ENCODE measurements at places on chromosomes 16 and 17.

DNA sequence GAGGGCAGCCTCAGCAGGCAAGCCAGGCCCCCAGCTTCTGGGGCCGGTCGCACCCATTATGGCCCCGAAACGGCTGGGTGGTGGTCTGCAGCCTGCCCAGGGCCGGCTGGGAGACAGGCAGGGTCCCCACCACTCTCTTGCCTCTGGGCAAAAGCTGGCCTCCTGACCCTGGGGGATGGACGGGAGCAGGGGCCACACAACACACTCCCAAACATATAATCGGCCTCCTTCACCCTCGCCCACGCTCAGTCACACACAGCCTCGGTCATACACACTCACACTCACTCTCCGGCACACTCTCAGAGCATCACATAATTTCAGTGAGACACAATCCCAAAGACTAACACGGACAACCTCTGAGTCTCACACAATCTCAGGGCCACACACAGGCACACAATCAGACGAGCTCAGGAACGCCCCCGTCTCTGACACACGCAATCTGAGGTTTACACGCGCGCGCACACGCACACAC is 589 bp downstream of the PEMT start:
- DNase-seq = no peak

GRCh38 chr16:87254296-87254695 is 62.9 kb downstream of the C16orf95 start:
- no peak for DNase-seq

DNA sequence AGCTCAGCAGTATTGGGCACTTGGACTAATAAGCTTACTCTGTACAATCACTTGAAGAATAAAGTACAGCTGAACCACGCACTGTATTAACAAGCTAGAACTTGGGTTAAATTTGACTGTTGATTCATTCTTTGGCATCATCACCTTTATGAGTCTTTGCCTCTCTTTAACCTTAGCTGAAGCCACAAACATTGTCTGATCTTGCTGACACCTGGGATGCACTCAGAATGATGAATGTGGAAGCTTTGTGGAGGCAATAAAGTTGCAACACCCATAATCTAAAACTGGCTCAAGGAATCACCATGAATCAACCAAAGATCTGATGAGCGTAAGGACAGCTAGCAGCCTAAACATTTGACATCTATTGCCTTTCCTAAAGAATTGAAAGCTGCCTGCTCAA is 590.6 kb upstream of the SOX9 start:
- no peak for DNase-seq

GRCh38 chr16:426906-427249 is 1.4 kb downstream of the RAB11FIP3 start:
- no peak for DNase-seq

All from T-helper 22 cell (primary cell).